NCI-H2081 (cell line): ENCODE measurements at places on chromosomes 2 and 18.

DNA sequence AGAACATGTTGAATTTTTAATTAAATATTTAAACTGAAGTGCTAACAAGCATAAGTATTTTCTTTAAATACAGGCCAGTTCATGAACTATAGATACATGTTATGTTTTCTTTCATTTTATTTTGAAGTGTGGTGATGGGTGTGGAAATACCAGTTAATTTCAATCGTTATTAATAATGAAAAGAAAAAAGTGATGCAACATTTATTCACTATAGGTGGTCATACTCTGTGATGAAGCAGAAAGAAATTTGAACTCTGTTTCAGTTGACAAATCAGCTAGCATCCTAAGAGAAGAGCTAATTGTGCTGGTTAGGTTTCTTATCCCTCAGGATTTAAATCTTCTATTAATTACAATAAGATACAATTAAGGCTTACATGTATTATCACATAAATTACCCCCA, 795.1 kb upstream of the DDX18 start:
- no peak for DNase-seq

DNA sequence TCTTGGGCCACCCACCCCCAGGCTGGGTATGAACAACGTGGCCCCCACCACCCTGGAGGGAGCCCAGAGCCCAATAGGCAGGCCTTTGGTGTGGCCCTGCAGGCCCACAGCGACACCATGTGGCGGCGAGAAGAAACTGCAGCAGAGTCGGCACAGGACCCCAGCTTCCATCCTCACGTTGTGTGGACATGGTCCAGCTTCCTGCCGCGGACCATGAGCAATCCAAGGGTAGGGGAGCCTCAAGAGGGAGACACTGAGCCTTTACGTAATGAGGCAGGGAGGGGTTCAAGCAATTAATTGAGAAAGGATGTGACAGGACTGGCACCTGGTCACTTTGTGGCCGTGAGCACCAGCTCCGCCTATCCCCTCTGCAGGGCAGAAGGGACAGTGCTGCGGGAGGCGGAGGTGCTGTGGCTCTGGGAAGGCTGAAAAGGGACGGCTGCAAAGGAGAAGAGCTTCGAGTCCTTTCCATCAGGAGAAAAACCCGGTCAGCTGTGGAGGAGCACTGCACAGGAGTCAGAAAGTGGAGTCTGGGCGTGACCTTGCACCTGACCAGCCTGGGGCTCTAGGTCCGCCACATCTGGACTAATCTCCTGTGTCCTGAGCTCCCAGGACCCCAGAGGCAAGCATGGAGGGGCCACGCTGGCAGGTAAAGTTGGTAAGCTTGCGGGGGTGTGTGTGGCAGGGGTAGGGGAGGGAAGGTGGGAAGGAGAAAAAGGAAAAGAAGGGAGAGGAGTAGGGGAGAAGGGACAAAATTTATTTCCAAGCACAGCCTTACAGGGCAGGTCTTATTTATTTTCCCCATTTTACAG, 44.9 kb downstream of the TMEM37 start:
- peak; percentile 73 for DNase-seq

DNA sequence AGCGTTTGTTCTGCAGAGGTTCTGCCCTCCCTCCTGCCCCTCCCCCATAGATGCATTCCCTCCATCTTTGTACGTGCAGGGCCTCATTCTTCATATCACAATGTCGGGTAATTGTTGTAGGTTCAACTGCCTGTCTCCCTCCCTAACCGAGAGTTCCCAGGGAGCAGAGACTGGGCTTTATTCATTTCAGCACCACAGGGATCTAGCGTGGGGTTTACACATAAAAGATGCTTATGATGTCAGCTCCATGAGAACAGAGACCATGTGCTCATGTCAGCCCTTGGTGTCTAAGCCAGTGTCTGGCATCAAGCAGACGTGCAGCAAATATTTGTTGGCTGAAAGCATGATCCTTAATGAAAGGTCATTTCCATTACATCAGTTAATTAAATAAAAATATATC, 298.9 kb upstream of the TRIB2 start:
- DNase-seq: no peak

DNA sequence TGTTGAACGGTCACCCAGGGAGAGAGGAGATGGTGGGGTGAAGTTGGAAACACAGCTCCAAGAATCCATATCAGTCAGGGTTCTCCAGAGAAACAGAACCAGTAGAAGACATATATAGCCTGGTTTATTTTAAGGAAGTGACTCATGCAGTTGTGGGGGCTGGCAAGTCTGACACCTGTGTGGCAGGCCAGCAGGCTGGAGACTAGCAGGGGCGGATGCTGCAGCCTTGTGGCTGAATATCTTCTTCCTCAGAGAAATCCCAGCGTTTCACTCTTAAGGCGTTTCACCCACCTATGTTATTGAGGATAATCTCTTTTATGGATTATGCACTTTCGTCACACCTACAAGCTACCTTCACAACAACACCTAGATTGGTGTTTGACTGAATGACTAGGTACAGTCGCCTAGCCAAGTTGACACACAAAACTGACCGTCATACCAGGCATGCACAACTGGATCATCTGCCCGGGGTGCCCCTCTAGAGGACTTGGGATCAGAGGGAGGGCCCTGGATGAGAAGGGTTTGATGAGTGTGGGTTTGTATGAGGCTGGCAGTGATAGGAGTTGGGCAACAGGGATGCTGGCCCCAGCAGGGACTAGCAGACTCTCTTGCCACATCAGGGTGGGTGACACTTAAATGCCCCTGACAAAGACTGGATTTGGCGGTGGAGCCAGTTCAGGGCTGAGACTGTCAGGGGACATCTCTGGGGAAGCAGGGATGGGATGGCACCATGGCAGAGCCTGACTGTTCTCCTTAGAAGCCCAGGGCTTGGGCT, 23.4 kb downstream of the MROH2A start:
- DNase-seq: no peak

GRCh38 chr2:64876137-64876647, 113.0 kb upstream of the SLC1A4 start:
- DNase-seq: no peak

DNA sequence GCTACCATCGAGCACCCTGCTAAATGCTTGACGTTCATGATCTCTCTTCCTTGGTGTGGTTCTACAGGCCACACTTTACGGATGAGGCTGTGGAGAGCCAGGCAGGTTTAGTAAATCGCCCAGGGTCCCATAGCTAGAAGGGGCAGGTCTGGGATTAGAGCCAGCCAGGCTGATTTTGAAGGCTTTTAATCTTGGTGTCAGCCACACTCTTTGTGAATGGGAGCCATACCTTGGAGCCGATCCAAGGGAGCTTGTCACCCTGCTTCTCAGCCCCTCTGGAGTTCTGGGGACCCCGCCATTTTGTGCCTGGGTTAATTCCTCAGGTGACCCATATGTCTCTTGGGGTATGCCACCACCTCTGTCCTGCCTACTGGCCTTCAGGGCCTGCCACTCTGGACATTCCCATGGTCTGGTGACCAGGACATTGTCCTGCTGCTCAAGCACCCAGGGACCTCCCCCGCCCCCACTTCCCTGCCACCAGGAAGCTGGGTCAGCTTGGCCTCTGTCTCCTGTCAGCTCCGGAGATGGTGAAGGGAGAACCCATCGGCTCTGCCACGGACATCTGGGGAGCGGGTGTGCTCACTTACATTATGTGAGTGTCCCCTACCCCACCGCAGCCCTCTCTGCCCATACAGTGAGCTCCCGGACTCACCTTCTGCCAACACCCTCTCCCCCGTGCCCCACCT, 7.3 kb upstream of the GMPPA start:
- no peak for DNase-seq

GRCh38 chr2:143514413-143514812, 385.2 kb downstream of the ARHGAP15 start:
- no peak for DNase-seq

GRCh38 chr2:157922336-157922735, 46.2 kb upstream of the ACVR1 start:
- no peak for DNase-seq

DNA sequence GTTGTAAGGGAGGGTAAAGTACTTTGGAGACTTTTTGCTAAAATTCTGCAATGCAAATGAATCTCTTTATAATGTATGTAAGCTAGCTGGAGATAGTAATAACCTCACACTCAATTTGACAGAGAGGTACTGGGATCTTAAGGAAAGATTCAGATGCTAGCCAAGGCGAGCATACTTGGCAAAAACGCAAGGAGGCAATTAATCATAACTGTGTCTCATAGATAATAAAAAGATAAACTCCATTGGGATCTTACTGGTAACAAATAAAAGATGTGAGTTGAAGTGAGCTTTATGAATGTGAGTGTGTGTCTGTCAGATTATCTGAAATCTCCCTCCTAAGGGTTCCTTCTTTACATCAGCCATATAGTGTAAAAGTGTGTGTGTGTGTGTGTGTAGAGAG, 533.0 kb downstream of the TMX3 start:
- no peak for DNase-seq

DNA sequence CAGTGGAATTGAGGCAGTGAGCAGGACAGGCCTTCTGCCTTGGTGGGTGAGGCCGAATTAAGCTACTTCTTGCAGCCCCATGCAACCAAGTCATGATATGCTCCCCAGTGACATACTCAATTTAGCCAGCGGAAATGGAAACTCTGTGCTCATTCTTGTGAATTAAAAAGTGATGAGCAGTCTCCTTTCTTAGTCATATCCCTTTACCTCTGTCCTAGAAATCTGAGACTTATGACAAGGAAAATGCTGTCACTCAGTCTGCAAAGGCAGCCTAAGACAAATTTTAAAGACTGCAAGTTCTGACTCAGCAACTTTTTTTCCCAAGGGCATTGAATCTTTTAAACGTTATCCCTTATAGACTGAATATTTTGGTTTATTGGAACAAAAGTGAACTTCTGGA, 218.2 kb downstream of the SH3BP4 start:
- DNase-seq: no peak

DNA sequence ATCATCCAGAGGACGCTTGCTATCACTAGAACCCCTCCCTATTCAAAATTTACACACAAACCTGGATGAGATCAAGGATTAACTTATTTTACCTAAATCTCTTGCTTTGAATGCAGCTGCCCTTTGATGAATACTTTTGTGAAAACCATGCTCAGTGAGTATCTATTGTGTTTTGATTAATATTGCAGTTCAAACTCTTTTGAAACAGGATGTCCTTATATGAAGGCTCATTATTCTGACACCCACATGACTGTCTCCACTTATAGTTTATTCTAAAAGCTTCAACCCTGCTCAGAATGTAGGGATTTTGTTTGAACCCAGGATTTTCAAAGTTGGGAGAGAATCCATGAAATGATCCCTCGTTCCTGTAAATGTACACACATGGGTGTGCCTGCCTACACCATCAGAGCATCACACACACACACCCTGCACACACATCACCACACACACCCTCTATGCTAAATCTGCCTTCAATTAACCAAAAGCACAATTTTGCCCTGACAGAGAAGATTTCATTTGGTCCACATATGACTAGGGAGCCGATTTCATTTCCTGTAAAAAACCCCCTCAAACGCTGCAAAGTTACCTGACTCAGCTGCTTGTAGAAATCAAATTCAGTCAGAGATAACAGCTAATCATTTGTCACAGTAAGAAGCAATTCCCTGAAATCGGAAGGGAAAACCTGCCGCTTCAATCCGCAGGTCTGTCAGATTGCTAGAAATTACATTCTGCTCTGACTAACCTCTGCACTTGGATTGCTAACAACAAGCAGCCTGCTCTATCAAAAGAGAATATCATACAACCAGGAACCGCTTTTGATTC, 65.2 kb downstream of the ZEB2 start:
- DNase-seq: no peak
